ENCODE measurements at places on chromosomes 7 and 10.
A peak's percentile ranks its signal among the peaks of the same experiment; 100 is the strongest.

DNA sequence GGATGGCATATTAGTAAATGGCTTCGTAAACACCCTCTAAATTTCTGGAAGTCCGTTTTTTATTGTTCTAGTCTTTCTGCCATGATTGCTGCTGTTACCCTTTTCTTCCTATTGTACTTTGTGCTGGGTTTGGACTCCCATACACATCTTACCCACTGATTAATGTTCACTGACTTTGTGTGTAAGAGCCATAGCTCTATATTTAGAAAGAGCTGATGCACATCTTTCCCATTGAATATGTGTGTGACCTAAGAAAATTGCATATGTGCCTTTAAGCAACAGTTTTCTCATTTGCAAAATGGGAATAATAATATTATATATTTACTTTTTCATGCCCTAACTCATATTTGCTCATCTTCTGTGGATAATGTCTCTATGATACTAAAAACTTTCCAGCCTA is 135.8 kb upstream of the DLX6 start:
- no peak for DNase-seq

- no peak for DNase-seq
These were observed 47.7 kb downstream of the CDK6 start for GRCh38 chr7:92788559-92789183.

DNA sequence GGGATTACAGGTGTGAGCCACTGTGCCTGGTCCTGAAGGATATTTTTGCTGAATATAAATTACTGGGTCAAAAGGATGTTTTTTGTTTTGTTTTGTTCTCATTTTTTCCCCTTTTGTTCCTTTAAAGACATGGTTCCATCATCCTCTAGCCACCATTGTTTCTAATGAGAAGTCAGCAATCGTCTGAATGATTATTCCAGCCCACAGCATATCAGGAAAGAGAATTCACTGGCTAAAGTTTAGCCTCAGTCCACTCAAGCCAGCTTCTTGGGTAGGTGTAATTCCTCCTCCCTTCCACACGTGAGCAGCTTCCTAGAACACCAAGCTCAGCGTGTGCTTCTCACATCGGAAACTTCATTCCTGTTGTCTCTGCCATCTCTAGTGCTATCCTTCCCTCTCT is 112.8 kb upstream of the INSIG1 start:
- no peak for DNase-seq

DNA sequence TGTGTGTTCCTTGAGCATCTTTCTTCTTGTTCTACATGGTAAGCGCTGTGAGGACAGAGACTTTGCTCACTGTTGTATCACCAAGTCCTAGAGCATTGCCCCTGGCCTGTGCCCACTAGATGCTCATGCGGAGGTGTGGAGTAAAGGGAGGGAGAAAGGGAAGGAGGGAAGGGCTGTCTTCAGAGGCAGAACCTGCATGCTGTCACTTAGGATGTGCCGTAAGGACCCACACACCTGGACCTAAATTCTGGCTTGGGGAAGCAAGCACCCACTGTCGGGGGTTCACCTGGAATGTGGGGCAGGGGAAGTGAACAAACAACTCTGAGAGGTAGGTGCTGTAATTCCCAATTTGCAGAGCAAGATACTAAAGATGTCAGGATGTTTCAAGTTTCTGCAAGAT is 129.5 kb downstream of the PTPN20 start:
- DNase-seq = no peak

DNA sequence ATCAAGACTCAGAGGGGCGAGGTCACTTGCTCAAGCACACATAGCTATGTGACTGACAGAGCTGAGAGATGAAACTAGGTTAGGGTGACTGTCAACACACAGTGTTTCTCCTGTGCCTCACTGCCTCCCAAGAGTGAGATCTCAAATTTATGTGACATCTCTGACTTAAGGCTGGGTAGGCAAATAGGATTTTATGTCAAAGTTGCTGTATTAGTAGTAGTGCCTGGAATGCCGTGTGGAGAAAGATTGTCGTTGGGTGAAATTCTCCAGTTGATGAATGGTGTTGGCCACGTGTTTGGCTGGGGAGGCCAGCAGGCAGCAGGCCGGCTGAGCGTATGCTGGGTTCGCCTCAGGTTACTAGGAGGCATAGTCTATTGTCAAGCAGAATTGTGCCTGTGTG is 148.3 kb upstream of the BMPER start:
- no peak for DNase-seq

GRCh38 chr10:72449941-72450441 is 95.3 kb upstream of the DNAJB12 start:
- no peak for DNase-seq

GRCh38 chr10:82932451-82932850 is 1057.5 kb downstream of the NRG3 start:
- no peak for DNase-seq

DNA sequence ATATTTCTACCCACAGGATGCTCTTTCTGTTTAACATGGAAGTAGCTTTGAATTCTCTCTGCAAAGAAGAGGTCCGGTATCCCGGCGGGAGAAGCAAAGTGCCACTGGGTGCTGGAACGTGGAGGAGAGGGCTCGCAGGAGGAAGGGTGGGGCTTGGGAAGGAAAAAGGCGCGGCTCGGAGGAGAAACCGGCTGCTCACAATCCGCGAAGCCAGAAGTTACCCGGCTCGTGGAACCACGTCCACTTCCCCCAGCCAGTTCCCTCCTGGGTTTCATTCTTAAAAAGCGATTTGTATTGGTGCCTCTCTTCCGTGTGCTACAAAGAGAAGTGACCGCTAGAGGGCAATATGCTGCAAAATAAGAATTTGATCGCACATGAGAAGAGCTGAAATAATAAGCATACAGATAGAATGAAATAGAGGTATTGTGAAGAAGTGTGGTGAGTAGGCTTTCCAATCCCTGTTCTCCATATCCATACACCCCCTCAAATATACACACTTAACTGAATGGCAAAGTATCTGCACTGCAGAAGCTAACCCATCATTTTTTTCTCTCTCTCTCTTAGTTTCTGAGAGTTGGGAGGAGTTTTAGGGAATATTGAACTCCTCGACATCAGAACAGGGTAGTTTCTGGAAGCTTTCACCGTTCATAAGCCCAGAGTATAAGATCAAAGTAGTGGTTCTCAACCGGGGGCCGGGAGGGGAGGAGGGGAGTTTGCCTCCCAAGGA is 31.1 kb downstream of the TRIL start:
- DNase-seq = peak; percentile 75

GRCh38 chr7:105277341-105277740 is 111.4 kb downstream of the SRPK2 start:
- no peak for DNase-seq

- DNase-seq = no peak
These were observed 24.9 kb downstream of the POLR3A start for GRCh38 chr10:78004215-78005026.

DNA sequence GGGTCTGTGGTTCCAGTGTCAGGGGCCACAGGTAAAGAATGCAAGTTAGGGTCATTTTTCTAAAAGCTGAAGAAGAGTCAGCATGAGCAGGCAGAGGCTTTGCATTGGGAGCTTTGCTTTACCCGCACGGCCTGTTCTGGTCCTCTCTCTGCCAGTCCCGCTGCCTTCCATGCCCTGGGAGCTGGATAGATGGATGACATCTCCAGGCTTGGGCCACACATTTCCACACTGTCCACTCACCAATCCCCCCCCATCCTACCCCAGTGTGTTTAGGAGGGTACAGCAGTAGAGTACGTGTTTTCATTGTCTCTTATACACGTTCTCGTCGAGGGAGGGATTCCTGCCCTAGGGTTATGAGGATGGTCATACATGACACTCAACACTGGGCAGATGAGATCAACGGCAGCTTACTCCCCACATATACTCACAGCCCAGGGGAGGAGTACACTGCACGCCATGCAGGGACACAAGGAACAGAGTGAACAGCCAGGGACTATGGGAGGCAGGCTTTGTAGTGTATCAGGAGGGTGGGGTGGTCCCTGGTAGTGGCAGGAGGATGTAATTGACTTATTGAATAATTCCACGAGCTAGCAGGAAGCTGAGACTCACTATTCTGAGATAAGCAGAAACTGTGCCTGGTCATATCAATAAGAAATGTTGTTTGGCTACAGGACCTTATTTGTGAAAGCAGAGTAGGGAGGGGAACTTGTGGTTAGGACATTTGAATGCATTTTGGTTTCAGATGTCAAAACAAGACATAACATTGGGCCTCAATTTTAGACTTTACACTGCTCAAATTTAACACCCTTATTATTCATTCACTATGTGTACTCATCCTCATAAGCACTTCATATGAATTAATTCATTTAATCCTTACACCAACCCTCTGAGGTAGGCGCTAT is 36.6 kb downstream of the PLPP4 start:
- DNase-seq = no peak

DNA sequence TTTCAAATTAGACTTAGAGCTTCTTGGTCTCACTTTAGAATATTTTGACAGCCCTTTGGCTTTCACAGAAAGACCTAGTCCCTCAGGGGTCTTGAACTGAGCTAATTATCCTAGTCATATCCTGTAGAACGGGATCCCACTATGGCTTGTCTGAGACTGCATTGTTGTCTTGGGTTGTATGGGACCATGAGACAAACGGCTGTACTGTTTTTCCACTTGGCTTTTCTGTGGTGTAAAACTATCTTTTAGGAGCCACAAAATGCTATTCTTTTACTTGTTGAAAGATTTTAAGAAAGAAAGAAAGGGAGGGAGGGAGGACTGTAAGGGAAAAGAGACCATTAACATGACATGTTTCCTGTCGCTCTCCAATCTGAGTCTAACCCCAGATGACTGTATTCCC is 432.5 kb downstream of the AUTS2 start:
- DNase-seq = no peak

- DNase-seq = no peak
These were observed 65.8 kb upstream of the SKAP2 start for GRCh38 chr7:26930201-26930600.

DNA sequence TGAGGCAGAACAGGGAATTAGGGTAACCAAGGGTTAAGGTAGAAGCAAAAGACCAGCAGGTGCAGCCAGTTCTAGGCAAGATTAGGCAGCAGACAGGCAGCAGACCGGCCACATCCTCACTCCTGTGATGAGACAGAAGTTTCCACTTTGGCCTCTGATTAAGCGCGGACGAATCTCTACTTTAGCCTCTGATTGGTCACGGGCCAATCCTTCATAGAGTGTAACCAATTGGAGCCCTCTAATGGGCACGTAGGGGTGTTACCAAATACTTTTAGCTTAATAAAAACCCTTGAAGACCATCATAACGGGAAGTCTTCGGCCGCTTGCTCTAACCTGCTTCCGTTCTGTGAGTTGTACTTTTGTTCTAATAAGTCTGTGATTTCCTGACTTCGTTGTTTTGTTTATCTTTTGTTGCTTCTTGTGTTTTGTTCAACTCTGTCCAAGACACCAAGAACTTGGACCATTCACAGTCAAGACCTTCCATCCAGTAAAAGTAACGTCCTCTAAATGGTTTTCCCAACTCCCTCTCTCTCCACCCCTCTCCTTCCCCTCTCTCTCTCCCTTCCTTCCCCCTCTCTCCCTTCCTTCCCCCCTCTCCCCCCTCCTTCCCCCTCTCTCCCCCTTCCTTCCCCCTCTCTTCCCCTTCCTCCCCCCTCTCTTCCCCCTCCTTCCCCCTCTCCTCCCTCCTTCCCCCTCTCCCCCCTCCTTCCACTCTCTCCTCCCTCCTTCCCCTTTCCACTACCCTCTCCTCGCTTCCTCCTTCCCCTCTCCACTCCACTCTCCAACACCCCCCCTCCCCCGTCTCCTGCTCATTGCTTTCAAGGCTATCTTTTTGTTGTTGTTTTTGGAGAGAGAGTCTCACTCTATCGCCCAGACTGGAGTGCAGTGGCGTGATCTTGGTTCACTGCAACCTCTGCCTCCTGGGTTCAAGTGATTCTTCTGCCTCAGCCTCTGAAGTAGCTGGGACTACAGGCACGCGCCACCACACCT is 13.2 kb upstream of the MALSU1 start:
- no peak for DNase-seq

- no peak for DNase-seq
These were observed 17.7 kb upstream of the C10orf67 start for GRCh38 chr10:23362069-23362830.

DNA sequence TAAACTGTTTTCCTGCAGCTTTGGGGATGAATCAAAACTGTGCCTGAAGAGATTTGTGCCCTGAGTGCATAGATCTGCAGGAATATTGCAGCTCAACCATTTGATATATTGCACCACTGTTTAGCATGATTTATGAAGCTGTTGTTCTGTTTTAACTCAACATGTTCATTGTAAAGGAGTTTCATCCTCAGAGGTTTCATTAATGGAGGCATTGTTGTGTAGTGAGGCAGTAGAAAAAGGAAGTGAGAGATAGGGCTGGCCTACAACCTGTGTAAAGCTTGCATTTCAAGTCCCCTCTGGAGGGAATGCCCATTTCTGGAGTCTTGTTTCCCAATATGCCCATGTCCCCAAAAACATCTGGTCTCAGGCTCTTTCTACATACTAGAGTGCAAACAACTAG is 67.5 kb downstream of the DNAJC12 start:
- DNase-seq = no peak

DNA sequence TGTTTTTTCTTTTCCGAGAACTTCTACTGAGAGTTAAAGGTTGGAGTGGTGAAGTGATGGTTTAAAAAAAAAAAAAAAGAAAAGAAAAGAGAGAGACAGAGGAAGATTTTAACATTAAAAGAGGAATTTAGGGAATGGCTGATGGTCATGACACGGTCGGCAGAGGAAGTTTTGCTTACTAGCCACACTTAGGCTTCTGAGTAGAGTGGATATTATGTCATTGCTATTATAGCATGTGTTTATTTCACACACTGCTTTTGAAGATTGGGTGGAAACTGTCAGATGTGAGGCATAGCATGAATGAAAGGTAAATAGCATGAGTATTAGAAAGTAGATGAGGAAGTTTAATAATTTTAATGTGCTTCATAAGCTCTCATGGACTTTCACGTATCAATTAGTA is 2.5 kb downstream of the KAT6B start:
- DNase-seq = no peak

GRCh38 chr7:84950836-84951235 is 236.0 kb downstream of the SEMA3D start:
- DNase-seq = no peak

- no peak for DNase-seq
These were observed 4.9 kb upstream of the TOMM7 start for GRCh38 chr7:22827563-22827962.

- DNase-seq = peak; percentile 87
These were observed 37.6 kb upstream of the SVOPL start for GRCh38 chr7:138738551-138739335.

DNA sequence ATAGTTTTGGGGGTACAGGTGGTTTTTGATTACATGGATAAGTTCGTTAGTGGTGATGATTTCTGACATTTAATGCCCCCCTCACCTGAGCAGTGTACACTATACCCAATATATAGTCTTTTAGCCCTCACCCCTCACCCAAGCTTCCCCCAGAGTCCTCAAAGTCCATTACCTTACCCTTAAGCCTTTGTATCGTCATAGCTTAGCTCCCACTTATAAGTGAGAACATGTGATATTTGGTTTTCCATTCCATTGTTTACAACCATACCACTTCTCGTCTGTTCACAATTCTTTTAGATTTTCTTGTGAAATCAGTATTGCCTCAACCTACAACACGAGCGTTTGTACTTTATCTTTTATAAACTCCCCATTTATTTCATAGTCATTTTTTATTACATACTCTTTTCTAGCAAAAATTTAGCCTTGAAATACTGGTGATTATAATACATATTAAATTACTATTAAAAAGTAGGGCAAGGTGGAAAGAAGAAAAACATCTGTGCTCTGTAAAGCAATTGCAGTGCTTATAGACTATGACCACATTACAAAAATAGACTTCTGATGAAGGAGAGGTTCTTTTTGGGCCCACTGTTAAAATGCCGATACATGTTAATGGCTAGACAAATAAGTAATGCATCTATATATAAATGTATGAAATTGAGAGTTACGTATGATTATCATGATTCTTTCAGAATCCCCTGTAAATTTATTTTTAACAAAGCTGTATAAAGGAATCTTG is 164.8 kb downstream of the THSD7A start:
- DNase-seq = no peak

- DNase-seq = no peak
These were observed 753.2 kb downstream of the DNAJB9 start for GRCh38 chr7:109322833-109323232.
